Type B pancreatic cell (in vitro differentiated cells): ENCODE measurements at places on chromosomes 7 and 10. TPM values are rescaled to one million over a fixed set of nuclear protein-coding genes. Genes with fewer than 3 reads are reported as not detected.

GRCh38 chr7:106313456-106313901 is 28.7 kb upstream of the NAMPT start:
- DNase-seq = no peak
- no peaks in the 10 kb centered on the region for H3K27me3 ChIP-seq
- no peak overlapping the region for H3K4me3 ChIP-seq
- H3K4me1 ChIP-seq = no peaks in the 10 kb centered on the region
- no peak overlapping the region for H3K27ac ChIP-seq

DNA sequence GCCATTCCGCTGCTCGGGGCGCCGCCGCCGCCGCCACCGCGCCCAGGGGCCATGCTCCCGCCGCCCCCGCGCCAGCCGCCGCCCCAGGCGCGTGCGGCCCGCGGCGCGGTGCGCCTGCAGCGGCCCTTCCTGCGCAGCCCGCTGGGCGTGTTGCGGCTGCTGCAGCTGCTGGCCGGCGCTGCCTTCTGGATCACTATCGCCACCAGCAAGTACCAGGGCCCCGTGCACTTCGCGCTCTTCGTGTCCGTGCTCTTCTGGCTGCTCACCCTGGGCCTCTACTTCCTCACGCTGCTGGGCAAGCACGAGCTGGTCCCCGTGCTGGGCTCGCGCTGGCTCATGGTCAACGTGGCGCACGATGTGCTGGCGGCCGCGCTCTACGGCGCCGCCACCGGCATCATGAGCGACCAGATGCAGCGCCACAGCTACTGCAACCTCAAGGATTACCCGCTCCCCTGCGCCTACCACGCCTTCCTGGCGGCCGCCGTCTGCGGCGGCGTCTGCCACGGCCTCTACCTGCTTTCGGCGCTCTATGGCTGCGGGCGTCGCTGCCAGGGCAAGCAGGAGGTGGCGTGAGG is 383 bp downstream of the MARVELD1 start:
- peaks cover 19% of the 10 kb centered on the region for H3K27me3 ChIP-seq
- H3K4me3 ChIP-seq = peak overlapping the region; percentile 100
- DNase-seq = peak; percentile 80
- peaks cover 31% of the 10 kb centered on the region for H3K4me1 ChIP-seq

DNA sequence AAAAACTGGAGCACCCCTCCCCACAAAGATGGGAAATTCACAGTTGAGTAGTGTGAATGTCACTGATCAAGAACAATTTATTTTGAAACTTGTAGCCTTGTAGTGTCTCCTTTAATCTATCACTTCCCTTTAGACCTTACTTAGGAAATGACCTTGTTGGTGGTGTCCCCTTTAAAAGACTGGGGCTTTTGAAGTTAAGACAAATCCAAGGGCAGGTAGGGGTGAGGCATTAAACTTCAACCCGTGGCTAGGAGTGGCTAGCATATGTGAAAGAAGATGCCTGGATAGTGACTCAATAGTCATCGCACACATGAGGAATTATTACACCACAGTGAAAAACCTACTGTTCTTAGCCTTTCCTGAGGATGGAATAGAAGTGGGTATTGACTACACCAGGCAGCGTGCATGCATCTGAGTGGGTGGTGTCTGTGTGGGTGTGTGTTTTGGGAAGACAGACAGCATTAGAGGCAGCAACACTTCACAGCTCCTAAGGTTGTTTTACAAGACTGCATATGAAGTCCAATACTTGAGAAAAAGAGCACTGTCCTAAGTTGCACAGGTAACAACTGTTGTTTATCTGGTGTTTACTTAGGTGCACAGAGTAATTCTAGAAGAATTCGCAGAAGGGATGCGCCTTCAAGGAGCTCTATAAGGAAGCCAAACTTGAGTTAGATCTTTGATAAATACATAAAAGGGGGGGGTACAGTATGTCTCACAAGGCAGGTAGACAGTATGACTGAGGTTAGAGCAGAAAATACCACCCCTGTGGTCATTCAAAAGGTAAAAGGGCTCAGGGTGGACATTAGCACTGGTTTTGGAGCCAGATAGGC is 32.9 kb downstream of the ABLIM1 start:
- no peak for DNase-seq
- H3K4me1 ChIP-seq = peaks cover 31% of the 10 kb centered on the region
- no peak overlapping the region for H3K4me3 ChIP-seq
- H3K36me3 ChIP-seq = no peaks in the 10 kb centered on the region
- no peaks in the 10 kb centered on the region for H3K27me3 ChIP-seq

DNA sequence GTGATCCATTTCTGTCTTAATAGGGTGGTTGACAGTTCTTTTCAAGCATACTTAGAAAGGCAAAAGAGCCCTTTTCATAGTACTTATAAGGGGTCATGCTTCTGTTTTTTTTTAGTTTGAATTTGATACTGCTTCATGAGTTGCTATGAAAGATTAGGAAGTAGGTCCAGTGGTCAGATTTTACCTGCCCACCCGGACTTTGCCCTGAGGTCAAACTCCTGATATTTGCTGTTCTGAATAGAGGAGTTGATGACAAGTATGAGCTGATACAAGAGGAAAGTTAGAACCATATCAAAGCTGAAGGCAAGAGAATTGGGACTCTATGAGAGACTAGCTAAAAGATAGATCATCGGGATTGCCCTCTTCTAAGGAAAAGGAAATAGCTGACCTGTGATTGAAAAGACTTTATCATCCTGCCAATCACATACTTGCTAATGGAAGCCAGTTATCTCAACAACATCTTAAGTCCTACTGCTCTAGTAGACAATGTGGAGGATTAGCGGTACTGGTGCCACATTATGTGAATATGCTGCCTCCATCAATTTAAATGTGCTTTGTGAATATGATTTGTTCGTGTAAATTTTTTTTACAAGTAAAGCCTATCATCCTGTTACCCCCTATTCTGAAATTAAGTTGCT is 37.5 kb upstream of the CYP26C1 start:
- H3K4me1 ChIP-seq = no peaks in the 10 kb centered on the region
- H3K27ac ChIP-seq = no peak overlapping the region
- H3K36me3 ChIP-seq = peaks cover 13% of the 10 kb centered on the region
- H3K27me3 ChIP-seq = no peaks in the 10 kb centered on the region

Gene TMEM130
- 0.17 and 1.2 TPM in 2 replicates for total RNA-seq

- no peak overlapping the region for H3K27ac ChIP-seq
- no peaks in the 10 kb centered on the region for H3K4me1 ChIP-seq
- no peak for DNase-seq
- no peaks in the 10 kb centered on the region for H3K27me3 ChIP-seq
Observed at GRCh38 chr10:19204246-19204917, 155.8 kb downstream of the MALRD1 start.

DNA sequence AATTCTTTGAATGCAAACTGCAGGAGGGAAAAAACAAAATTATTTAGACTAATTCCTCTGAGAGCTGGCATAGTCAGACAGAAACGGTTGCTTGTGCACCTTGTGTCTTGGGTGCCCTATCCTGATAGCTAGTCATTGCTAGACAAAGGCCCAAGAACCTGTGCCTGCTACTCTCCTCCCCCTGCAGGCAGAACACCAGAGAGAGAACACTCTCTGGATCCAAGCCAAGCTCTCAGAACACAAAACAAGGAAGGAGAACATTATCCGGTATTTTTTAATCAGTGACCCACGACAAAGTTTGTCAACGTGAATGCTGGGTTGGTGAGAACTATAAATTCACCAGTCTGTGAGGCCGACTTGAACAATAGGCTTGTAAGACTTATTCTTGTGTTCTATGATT is 18.8 kb upstream of the PPP1R9A start:
- no peak overlapping the region for H3K4me3 ChIP-seq
- no peak for DNase-seq
- no peaks in the 10 kb centered on the region for H3K27me3 ChIP-seq
- no peak overlapping the region for H3K27ac ChIP-seq

- peak within 1 kb of the TSS; percentile 53 for H3K4me3 ChIP-seq
- H3K36me3 ChIP-seq = no peaks in the 10 kb centered on the region
- DNase-seq = no peak
- peaks cover 15% of the 10 kb centered on the region for H3K4me1 ChIP-seq
Observed at GRCh38 chr10:95756041-95756761, at the start of gene ENTPD1. TSS of gene ENTPD1 (plus strand) at chr10:95756163. CDS start at chr10:95756240, 77 bp downstream.

Gene SPDYE11
- not detected in 2 replicates for total RNA-seq

GRCh38 chr7:127683776-127684681 is 32.0 kb downstream of the SND1 start:
- H3K36me3 ChIP-seq = peaks cover 43% of the 10 kb centered on the region
- H3K4me3 ChIP-seq = no peak overlapping the region
- H3K27me3 ChIP-seq = no peaks in the 10 kb centered on the region
- H3K4me1 ChIP-seq = peaks cover 27% of the 10 kb centered on the region
- no peak overlapping the region for H3K27ac ChIP-seq
- DNase-seq = no peak

- no peak overlapping the region for H3K4me3 ChIP-seq
- no peak overlapping the region for H3K27ac ChIP-seq
- peaks cover 27% of the 10 kb centered on the region for H3K27me3 ChIP-seq
- no peaks in the 10 kb centered on the region for H3K36me3 ChIP-seq
- DNase-seq = no peak
Observed at GRCh38 chr7:151306374-151306773, 35.2 kb upstream of the NUB1 start.

DNA sequence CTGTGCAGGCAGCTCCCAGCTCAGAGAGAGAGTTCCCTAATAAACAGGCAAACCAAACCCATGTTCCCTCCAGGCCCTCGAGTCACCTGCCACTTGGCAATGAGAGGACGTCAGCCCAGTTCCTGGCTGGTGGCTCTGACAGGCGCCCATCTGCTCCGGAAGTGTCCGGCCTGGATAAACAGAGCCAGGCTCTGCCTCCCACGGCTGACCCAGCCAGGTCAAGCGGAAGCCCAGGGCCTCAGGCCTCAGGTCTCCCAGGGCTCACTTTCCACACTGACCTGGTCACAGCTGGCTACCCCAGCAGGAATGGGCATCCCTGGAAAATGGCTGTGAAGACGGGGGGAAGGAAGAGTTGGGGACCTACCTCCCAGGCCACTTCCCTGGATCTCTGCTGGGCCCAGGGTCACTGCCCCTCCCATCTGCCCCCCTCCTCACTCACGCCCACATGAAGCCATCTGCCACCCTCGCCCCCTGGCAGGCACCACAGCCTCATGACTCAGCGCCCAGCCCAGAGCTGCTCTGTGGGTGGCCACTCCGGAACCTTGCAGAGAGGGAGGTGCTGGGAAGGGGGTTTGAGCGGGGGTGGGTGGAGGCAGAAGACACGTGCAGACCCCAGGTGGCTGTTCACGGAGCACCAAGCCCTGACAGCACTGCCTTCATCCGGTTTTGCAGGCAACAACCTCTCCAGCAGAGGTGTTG is 37.4 kb upstream of the DUSP5 start:
- no peak for DNase-seq
- H3K4me1 ChIP-seq = peaks cover 18% of the 10 kb centered on the region
- no peaks in the 10 kb centered on the region for H3K36me3 ChIP-seq
- peaks cover 5% of the 10 kb centered on the region for H3K27me3 ChIP-seq

DNA sequence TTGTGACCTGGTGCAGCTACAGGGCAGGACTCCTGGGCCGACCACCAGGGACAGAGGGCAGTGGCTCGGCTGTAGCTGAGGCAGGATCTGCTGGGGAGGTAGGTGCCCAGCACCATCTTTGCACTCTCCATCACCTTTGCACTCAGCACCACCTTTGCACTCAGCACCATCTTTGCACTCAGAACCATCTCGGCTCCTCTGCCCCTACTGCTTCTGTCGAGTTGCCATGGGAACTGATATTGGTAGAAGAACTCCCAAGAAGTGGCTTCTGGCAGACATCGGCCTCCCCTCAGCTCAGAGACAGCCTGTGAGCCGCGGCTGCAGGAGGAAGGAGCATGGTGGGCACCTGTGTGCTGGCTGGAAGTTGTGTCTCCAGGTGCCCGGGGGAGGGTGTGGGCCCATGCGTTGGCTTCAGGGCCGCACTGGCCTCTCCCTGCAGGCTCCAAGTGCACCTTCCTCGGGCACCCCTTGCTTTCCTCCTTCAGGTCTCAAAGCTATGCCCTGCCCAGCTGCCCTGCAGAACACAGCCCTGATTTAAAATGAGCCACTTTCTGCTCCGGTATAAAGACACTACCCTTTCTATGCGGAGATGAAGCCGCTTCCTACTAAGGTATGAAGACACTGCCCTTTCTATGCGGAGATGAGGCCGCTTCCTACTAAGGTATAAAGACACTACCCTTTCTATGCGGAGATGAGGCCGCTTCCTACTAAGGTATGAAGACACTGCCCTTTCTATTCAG is 514.5 kb downstream of the PTPRN2 start:
- H3K4me3 ChIP-seq = no peak overlapping the region
- no peak overlapping the region for H3K27ac ChIP-seq
- H3K4me1 ChIP-seq = no peaks in the 10 kb centered on the region
- no peak for DNase-seq
